ENCODE measurements at places on chromosomes 5 and 9.

- DNase-seq, result no peak
These were observed 632.9 kb upstream of the TLE4 start for GRCh38 chr9:78938821-78939220.

DNA sequence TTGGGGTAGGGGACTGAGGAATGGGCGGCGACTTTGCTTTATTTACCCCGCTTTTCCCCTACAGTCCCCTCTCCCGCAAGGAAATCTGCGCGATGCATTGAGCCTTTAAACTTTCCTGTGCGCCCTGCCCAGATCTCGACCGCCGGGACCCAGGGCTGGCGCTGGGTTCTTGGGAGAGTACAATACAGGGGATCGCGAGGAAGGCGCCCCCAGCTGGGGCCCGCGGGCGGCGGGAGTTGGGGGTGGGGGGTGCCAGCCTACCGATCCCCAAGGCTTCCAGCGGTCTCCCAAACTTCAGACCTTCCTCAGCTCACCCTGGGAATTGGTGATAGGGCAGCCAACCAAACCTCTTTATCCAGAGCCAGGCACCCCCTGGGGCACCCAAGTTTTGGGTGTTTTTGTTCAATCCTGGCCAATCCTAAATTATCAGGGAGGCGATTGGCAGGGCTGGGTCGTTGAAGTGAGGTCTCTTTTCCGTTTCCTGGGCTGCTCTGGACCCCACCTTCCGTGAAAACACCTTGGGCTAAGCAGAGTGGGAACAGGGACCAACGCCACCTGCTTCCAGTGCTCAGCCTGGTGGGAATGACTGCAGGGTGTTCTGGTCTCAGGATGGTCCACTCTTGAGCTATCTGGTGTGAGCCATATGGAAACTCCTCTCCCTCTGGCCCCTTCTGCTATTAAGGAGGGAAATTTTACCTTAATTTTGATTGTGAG is 51.4 kb upstream of the DAB2IP start:
- DNase-seq, result no peak

GRCh38 chr5:67090593-67090992 is 106.0 kb downstream of the CD180 start:
- peak; percentile 18 for DNase-seq

GRCh38 chr5:56298336-56299090 is 65.4 kb upstream of the ANKRD55 start:
- no peak for DNase-seq

- no peak for DNase-seq
These were observed 14.2 kb upstream of the LVRN start for GRCh38 chr5:115948091-115948534.

DNA sequence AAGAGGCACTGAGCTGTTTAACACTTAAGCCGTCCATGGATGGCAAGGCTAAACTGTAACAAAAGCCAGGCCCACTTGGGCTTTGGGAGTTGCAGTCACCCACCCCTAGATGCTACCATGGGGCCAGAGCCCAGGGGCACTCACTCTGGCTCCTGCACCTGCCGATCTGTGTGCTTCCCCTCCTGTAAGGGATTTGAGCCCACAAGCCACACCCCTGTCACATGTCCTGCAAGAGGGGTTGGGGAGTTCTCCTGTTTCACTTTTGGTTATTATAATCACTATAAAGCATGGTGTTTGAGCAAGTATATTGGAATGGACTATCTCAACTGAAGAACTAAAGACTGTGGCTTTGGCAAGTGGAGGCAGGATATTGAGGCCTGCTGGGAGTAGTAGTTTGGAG is 14.0 kb upstream of the GPR151 start:
- no peak for DNase-seq

GRCh38 chr9:5714501-5715401 is 85.8 kb downstream of the RIC1 start:
- no peak for DNase-seq

- no peak for DNase-seq
These were observed 99.7 kb downstream of the ST8SIA4 start for GRCh38 chr5:100803397-100803796.

- no peak for DNase-seq
These were observed 101.5 kb downstream of the COL23A1 start for GRCh38 chr5:178488696-178489095.

DNA sequence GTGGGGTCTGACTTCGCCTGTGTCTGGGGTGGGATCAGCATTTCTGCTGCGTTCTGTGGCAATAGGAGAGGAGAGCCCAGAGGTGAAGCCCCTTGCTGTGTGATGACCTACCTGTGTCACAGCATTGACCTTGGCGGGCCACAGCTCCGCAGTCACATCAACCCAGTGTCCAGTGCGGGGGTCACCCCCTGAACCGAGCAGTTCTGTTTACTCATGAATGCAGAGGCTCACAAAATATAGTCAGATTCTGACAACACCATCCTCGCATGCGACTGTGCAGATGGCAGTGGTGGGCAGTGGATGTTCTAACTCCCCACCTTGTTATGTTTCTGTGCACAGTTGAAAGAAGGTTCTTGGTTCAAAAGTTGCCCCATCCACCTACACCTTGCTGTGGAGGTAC is 100.1 kb downstream of the ADAMTS16 start:
- DNase-seq, result no peak

GRCh38 chr9:97744710-97745708 is 47.9 kb upstream of the XPA start:
- DNase-seq, result no peak

- DNase-seq, result no peak
These were observed 61.4 kb downstream of the PSMB7 start for GRCh38 chr9:124353811-124354274.

- no peak for DNase-seq
These were observed 169.6 kb downstream of the SLC24A2 start for GRCh38 chr9:19619221-19619620.
